ENCODE measurements at places on chromosomes 5 and 9.

DNA sequence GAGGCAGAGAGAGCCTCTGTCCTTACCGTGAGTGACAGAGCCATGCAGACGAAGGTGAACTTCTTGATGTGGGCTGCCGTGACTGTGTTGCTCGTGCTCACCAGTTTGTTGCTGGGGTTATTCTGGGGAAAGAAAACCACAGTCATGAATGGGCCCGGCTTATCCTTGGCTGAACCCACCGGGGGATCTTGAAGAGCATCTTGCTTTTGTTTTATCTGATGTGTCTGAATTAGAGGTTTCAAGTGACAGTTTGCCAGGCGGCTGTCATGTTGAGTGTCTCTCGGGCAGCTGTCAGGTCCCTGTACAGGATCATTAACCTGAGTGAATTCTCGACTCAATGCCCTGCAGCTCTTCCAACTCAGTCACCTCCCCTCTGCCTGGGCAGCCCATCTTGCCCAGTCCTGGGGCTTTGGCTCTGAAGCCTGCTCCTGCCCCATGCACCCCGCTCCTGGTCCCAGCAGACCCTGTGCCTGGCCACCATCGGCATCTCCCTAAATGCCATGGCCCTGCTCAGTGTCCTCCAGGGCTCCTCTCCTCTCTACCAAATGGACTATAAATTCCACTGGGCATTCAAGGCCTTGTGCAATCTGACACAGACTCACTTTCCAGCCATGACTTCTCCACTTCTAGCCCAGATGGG is 77.4 kb downstream of the OTULIN start:
- no peak for DNase-seq

- no peak for DNase-seq
These were observed 52.7 kb upstream of the ELL2 start for GRCh38 chr5:96014395-96014794.

DNA sequence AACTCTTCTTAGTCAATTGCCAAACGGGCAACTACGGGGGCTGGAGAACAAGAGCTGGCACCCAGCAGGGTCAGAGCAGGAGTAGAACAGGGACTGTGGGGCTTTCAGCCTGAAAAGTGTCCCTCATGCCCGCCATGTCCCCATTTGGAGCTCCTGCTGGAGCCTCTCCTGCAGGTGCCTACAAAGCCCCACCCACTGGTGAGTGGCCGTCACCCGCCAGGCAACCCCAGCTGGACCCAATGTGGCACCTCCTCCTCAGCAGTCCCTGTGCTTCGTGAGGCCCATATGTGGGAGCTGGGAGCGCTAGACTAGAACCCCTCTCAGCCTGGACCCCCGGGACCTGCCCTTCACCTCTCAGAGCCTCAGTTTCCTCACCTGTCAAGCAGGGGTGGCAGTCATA is 40.9 kb downstream of the VAV2 start:
- no peak for DNase-seq

GRCh38 chr9:123316053-123316718 is 39.8 kb upstream of the CRB2 start:
- no peak for DNase-seq

- no peak for DNase-seq
These were observed 129.2 kb downstream of the LIFR start for GRCh38 chr5:38426986-38427950.

GRCh38 chr5:1278656-1279442 is 16.0 kb downstream of the TERT start:
- DNase-seq, result no peak

DNA sequence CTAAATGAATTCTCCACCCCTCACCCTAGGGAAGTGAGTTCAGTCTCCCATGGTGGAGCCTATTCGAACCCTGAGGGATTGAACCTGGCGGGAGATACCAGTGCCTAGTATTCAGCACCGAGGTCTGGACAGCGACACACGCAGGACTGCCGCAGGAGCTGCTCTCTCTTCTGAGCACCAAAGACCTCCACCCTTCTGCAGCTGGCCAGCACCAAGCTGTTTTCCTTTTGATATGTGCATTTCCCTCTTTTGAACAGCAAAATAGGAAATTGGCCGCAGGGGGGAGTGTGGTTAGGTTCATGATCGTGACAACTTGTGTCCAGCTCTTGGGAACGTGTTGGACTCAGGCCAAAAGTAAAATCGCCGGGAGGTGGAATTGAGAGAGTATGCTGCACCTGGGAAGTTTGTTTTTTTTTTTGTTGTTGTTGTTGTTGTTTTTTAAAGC is 1.2 kb upstream of the PCSK1 start:
- no peak for DNase-seq

DNA sequence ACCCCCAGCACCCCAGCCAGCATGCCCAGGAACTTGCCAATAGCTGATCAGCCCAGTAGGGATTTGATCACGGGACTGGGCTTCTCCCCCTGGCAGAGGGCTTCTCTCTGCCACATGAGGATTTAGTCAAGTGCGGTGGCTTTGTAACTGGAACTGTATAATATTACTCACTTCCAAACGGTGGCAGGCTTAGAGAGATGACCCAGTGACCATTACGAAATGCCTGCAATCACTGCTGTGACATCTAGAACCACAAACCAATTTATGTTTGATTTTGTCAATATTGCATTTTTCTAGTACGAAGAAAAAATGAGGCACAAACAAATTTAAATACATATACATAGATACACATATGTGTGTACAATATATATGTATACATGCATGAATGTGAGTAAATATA is 192.1 kb downstream of the ERCC6L2 start:
- no peak for DNase-seq

GRCh38 chr5:37071901-37072581 is 177.1 kb downstream of the CPLANE1 start:
- no peak for DNase-seq

GRCh38 chr5:53219174-53219573 is 109.6 kb upstream of the MOCS2 start:
- DNase-seq, result no peak

All from stimulated activated CD4-positive, alpha-beta T cell treated with anti-CD3 and anti-CD28 coated beads, Interleukin-15, amount 100 ng/mL, for 1 hour (primary cell).